ENCODE measurements at places on chromosomes 7 and 10.

DNA sequence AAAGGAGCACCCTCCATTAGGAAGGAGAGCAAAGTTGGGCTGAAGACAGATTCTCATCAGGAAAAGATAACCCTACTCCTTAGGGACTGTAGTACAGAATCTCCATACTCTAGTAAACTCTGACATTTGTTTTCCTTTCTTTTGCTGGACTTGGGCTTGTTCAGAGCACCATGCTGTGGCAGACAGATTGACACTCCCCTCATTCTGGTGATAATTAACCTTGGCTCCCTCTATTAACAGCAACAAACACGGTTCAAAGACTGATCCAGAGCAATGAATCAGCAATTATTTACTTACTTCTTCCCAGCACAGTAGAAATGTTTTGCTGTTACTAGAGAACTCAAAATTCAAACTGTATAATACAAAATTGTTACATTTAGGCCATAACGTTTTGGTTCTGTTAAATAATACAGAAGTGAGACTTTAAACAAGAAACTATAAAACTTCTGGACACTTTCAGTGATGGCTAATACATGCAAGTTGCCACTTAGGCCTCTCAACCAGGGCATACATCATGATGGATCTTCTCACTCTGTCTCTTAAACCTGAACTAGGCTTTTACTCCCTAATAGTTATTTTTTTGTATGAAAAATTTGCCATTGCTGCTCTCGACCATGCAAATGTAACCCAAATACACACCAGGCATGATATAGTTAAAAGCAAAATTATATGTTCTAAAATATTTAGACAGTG is 639.0 kb downstream of the IPMK start:
- DNase-seq = no peak

DNA sequence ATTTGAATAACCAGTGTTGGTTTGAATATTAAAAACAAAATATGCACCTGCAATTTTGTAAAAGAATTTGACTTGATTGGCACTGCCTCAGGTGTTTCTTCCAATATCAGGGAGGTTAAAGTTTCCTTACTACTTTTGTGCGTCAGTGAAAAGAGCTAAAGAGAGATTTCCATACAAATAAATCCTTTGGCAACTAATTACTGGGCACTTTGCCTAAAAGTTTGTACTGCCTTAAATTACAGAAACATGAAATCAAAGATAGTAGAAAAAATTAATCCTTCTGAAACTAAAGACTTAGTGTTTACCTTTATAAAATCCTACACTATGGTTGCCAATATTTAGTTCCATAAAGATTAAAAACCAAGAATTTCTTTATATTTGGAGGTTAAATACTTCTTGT is 72.5 kb downstream of the DNAJB9 start:
- no peak for DNase-seq

GRCh38 chr10:19046679-19047078 is 1.9 kb upstream of the MALRD1 start:
- no peak for DNase-seq

GRCh38 chr10:76136961-76137360 is 705.5 kb downstream of the LRMDA start:
- no peak for DNase-seq

DNA sequence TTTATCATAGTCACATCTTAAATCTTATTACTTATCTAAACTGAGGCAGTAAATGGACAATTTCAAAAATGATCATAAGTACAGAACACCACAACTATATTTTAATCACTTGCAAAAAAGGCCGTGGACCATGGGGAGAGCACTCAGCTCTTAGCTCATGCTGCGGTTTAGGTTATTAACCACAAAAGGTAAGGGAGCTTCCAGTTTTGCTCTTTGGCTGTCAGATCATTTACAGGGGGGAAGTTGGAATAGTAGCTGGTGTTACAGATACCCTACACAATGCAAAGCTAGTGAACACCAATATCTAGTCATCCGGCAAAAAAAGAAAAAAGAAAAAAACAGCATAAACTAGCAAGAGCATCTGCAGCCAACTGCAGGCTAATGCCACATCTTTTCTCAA is 147.0 kb downstream of the BBS9 start:
- no peak for DNase-seq

DNA sequence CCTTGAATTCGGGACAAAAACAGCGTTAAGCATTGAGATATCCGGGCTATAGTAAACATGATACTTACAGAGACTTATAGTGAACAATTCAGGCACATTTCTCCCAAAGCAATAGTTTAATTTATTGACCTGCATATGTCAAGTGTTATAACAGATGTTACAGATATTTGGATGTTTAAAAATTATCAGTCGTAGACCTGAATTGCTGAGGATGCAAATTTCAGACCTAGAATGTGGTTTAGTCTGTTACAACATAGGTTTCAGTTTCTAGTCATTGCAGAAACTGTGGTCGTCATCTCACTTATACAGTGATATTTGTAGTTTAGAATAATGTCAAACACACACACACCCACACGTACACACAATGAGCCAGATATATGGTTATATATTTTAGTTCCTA is 85.2 kb downstream of the VTI1A start:
- no peak for DNase-seq

- no peak for DNase-seq
Measured at GRCh38 chr10:96436035-96436434, 77.2 kb upstream of the OPALIN start.
